ENCODE measurements at places on chromosomes 16 and 17.

GRCh38 chr17:77354670-77355455 lies 214.1 kb downstream of the SEC14L1 start:
- no peak for DNase-seq

GRCh38 chr16:4904108-4904941 lies 32.6 kb downstream of the PPL start:
- DNase-seq: no peak

GRCh38 chr17:59257101-59257500 lies 36.8 kb downstream of the GDPD1 start:
- DNase-seq: no peak

DNA sequence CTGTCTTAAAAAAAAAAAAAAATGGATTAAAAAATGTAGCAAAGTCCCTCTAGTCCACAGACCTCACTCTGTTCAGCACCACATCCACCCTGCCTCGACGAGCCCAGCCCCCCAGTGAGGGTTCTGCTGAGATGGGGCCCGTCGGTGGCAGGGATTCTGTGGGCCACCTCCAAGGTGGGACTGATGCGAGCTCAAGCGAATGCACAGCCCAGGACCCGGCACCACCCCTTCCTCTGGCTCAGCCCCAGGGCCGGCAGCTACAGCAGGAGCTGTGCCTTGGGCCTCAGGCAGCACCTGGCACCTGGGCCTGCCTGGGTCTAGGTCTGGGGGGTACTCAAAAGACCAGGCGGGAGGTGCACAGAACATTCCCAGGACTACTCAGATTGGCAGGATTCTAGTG lies 59.5 kb downstream of the ZNF778 start:
- no peak for DNase-seq

DNA sequence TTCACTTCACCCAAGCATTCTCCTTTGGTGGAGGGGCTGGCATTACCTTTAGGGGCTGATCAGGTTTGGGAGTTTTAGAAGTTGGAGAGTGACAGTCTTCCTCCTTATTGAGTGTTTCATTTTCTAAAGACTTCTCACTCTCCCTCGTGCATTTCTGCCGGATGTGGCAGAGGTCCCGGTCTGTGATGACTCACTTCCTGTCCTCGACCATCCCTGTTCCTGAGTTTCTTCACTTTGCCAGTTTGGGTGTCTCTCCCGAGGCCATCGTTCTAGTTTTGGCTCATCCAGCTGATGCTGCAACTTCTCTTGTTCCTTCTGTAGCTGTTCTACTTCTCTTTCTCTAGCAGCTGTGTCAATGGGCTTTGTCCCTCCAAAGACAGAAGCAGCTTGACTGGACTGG lies 104.3 kb downstream of the PHKB start:
- no peak for DNase-seq

DNA sequence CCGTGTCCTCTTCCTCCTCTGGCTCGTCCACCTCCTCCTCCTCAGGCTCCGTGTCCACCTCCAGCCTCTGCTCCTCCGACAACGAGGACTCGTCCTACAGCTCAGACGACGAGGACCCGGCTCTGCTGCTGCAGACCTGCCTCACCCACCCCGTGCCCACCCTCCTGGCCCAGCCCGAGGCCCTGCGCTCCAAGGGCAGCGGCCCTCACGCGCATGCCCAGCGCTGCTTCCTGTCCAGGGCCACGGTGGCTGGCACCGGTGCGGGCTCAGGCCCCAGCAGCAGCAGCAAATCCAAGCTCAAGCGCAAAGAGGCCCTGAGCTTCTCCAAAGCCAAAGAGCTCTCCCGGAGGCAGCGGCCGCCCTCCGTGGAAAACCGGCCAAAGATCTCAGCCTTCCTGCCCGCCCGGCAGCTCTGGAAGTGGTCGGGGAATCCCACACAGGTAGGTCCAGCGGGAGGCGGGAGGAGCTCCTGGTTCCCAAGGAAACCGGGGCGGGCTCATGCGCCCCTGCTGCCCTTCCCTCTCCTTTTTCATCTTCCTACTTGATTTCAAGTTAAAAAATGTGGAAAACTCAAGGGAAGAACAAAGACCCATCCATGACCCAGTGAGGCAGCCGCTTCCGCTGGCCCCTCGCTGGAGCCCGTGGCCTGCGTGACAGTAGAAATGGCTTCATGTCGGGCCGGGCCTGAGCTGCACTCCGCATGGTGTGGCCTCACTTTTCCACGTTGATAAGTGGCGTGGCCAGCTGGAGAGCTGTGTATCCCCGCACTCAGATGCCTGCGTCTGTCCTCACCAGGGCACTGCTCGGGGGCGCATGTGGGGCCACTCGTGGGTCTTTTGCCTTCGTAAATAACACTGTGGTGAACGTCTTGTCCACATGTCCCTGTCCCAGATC lies 50.7 kb downstream of the ACTG1 start:
- no peak for DNase-seq

GRCh38 chr17:73822371-73822770 lies 178.1 kb upstream of the SDK2 start:
- DNase-seq: no peak

Data from H1 (cell line).